ENCODE measurements at places on chromosomes 16 and 17.

GRCh38 chr17:83104577-83105505 is 25.4 kb downstream of the METRNL start:
- DNase-seq: no peak

GRCh38 chr16:4695473-4696171 is 2.3 kb downstream of the NUDT16L1 start:
- no peak for DNase-seq

GRCh38 chr17:36086791-36087190 is 3.2 kb downstream of the CCL3 start:
- no peak for DNase-seq

DNA sequence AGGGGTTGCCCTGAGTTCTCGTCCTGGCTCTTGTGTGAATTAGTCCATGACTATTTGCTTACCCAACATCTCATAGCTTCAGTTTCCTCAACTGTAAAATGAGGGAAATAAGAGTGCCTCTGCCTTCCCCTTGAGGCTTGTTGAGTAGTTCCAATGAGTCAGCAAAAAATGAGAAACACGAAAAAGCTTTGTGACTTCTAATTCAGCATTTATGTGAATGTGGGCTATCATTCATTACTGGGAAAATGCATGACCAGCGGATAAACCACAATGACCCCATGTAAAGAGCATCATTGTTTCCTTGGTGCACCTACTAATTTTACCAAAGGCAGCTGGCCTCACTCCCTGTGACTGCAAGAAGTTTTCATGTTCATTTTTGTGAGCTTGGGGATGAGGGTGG is 374.6 kb upstream of the HSBP1 start:
- no peak for DNase-seq

- DNase-seq: no peak
Observed at GRCh38 chr17:58831780-58832179, 76.1 kb downstream of the PPM1E start.

GRCh38 chr17:28416703-28417311 is 10.8 kb upstream of the SLC46A1 start:
- DNase-seq: peak; percentile 71
